ENCODE measurements at places on chromosomes 3 and 15.

GRCh38 chr3:123089611-123090331 lies 22.9 kb downstream of the PDIA5 start:
- no peak for DNase-seq

- DNase-seq = no peak
Observed at GRCh38 chr15:93247466-93248121, 158.6 kb upstream of the RGMA start.

DNA sequence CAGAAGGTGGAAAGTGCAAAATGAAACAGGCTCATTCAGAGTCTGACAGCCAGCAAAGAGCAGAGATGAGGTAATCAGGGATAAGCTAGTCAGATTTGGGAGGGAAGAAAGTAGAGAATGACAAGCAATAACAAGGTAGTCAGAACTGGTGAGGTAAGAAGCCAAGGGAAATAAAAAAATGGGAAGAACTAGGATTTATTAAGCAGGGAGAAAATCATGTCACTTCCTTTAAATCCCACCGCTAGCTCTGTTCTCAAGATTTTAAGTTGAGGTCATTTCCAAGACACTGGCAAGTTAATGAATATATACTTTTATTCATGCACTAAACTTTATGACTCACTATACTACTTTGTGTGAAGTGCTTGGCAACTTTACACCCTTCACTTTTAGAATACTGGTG lies 1106.8 kb downstream of the IGSF11 start:
- no peak for DNase-seq

DNA sequence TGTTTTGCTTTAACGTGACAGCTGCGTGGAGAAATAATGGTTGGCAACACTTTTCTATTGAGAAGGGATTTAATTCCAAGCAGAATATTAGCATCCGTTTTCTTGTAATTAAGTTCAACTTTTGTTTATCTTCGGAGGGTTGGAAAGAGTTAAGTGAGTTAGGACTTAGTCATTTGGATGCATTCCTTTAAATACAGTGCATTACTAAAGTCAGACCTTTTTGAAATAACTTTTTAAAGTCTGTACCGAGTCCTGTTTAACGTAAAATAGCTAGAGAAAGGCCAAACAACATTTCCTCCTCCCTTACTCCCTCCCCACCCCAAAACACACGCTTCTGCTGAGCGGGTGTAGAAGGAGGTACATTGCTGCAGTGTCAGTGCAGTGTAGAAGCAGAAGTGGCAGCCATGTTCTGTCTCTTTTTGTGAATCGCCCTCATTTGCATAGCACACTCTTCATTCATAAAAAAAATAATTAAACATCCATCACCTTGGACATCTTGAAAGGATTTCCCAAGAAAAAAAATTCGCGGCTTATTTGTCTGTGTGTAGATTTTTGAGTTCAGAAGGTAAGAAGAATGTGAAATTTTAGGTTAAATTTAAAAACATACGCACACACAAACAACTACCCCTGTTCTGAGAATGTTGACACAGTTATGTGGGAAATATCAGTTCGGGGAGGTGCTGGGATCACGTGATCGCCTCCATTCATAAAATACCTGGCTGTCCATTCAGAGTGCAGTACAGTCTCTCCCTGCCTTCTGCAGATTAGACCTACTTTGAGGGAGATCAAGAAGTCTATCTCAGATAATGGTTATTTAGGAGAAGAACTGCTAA lies 1.6 kb downstream of the SPRED1 start:
- DNase-seq = no peak

DNA sequence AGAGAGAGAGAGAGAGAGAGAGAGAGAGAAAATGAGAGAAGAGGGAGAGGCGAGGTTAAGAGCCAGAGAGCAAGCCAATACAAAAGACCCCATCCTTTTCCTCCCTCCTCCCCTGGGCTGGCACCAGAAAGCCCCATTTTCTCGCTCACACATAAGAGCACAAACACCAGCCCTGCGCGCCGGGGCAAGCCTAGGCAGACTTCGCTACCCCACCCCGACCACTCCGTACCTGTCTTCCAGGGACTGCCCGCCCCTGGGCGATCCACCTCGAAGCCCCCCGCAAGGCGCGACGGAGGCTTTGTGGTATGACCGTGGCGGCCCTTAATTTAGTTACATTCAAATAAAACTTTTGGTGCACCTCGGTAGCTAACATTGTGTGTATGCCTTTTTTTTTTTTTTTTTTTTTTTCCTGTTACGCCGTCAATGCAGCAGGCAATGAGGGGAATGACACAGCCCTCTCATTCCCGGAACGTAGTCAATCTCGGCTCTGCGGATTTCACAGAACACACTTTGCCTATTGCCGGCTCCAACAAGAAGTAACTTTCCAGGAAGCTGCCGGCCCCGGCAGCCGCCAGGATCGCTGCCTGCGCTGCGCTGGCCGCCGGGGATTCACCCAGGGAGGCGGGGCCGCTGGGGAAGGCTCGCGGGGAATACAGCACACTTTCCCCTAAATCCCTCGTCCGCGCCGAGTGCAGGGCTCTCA lies 7.7 kb downstream of the BCL6 start:
- peak; percentile 50 for DNase-seq

DNA sequence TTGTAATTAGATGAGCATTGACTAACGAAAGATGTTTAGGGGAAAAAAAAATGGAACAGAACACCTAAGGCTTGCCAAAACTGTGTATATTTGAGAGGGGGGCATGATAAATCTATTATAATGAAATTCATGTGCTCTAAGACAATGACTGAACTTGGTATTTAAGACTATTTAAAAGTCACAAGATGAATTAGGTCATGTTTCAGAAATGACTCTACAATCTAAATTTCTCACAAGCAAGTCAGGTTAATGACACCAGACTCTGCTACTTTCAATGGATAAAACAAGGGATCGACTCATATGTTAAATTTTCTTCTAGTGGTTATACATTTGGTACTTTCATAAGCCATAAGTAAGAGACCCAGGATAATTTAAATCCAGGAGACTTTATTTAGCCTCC lies 78.4 kb downstream of the DUT start:
- DNase-seq = no peak

GRCh38 chr15:44501768-44502366 lies 35.1 kb upstream of the EIF3J start:
- DNase-seq = peak; percentile 55

DNA sequence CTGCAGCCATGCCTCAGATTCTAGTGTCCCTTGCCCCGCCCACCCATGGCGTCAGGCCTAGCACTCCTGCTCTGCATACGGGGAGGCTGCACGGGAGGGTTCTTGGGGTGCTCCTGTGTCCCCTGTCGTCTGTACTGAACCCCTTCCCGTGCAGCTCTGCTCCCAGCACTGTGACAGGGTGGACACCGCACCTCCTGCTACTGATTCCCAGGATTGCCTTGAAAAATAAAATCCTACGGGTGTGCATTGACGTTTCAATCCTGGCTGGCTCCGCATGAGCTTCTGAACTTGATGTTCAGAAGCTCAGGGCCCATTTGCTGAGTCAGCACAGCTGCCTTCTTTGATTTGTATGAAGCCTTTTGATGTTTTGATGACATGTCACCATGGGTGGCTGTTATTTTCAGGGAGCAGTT lies 176.4 kb downstream of the APBA2 start:
- no peak for DNase-seq

DNA sequence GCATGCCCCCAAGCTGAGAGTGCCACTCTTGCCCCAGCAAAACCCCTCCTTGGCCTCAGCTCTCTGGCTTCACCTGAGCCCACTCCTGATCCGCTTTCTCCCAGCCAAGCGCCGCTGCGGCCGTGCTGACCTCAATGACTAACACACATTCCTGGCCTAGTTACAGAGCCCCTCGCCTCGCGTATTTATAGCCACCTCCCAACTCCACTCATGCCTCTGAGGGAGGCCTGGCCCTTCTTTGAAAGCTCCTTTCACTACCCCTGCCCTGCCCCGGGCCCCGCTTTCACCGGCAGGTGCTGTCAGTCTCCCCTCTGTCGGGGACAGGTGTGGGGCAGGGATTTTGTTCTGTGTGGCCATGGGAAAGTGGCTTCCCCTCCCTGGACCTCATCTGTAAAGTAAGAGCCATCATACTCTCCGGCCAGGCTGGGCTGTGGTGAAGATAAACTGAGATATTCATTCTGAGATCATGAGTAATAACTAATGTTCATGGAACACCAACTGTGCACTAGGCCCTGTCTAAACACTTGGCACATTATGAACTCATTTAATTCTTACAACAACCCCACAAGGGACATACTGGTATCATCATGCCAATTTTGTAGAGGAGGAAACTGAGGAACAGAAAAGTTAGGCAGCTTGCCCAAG lies 13.2 kb upstream of the ATP2B2 start:
- DNase-seq = no peak

DNA sequence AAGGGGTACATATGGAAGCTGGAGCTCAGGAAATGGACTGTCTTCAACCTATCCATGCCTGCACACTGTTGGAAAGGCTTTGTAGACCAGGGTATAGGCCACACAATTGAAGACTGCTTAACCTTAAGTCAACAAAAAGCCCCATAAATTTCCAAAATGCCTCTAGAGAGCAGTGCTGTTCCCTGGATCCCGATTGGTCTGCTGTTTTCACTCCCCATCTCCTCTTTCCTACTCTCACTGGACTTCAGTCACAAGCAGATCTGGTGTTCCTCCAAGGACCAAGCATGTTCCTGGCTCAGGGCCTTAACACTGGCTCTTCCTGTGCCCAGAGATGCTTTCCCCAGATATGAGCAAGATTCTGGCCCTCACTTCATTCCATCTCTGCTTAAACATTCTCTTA lies 22.8 kb upstream of the LRRC34 start:
- DNase-seq = no peak

- no peak for DNase-seq
Observed at GRCh38 chr15:41259546-41260189, 28.6 kb downstream of the CHP1 start.

DNA sequence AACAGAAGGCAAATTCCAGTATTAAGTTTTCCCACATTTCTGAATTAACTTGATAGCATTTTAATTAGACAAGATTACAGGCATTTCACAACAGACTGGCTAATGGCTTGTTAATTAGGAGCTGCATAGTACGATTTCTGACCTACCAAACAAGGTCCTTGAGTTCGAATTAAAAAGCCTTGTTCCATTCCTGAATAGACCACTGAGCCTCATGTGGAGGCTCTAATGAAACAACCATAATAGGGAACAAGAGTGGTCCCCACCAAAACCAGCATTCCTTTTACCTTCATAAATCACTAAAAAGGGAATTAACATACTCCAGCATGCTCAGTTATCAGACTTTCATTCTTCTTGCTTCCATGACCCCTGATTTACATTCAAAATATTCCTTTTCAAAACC lies 66.4 kb downstream of the PRTG start:
- DNase-seq = no peak

DNA sequence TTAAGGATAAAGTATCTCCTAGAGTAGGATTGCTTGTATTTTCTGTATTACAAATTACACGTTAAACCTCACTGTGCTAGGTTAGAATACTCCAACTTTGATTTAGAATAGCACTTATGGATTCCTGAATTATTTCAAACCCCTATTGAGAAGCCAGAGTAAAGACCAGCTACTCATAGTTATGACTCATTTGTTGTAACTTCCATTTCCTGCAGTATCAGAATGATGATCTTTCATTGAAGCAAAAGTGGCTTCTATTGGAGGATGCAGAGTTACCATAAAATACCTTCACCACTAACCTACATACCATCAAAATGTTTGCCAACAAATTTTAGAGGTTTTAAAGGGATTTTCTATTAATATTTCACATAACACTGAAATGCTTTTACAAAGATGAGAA lies 1322.7 kb upstream of the ALCAM start:
- no peak for DNase-seq

DNA sequence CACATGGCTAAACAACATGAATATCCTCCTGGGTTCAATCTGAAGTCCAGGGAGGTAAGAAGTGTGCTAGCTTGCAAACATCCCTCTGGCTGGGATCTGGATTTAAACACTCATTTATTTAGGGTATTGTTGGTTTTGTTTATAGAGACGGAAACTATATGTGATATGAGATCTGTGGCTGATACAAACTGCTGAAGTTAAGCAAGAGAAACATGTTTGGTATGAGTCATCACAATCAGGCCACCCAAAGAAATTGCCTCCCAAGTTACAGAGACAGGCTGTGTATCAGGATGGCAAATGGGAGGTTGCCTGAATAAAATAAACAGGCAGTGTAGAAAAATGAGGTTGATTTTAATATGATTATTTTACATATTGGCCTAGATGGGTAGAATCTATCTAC lies 562.1 kb downstream of the IGSF11 start:
- peak; percentile 1 for DNase-seq

DNA sequence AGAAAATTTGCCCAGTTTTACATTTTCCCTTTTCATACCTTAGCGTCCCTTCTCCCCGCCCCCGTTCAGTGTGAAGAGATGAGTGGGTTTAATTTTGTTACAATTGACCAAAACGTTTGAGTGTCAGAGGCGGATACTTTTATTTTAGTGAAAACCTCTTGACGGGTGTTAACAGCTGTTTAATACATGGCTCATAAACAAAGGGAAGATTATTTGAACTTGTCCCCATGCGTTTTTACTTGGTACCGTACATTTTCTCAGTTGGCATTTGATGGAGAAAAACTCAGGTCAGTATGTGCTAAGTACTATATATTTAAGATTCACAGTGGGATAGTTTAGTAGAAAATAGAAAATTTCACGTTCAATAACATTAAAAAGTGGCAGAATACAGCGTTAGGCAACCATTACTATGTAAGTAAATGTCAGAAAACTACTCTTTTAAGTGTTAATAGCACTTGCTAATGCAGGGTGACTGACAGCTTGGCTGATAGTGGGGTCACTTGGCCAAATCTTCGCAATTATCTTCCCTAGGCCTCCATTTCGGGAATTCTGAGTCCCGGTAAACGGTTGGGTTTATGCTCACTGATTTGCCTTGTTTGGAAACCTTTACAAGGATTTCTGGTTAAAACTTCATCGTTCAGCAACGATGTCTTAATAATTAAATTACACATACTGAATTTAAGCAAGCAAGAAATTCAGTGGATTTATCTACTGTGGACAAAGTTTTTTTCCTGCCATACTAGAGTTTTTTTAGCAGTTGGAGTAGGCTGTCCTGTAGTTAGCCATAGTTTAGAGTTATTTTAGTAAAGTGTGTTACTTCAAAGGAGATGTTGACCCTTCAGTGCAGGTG lies 4.8 kb downstream of the CHD2 start:
- DNase-seq = no peak

DNA sequence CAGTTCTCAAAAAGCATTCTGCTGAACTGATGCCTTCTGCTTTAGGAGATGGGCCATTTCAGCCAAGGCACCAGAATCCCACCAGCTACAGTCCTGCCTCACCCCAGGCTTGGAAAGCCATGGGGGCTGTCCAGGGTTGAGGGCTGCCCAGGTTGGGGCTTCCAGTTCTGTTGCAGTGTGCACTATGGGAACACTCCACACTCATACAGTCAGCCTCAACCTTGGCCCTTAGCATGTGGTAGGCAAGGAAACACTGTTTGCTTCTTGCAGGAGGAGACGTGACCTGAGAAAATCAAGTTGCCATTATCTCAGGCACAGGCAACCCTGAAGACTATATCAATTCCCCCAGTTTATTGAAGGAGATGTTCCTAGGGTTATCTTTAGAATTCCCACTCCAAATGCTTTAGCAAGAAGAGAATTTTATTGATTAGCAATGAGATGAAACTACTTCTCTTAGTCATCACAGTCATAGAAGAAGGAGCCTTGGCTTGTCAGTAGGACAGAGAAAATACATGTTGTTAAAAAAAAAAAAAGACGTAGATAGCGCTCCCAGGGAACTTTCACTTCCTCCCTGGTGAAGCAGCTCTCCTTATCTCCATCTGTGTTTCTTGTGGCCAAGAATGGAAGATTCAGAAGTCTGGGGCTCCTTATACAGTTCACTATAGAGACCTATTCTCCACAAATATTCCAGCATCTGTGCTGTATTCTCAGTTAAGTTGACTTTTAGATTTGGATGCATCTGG lies 38.3 kb upstream of the IL12A start:
- DNase-seq = peak; percentile 28
